BJ (cell line): ENCODE measurements at places on chromosomes 6 and 20. TPM values are rescaled to one million over a fixed set of nuclear protein-coding genes. Genes with fewer than 3 reads are reported as not detected.
A peak's percentile ranks its signal among the peaks of the same experiment; 100 is the strongest.

TPX2 gene
- polyA plus RNA-seq = 29.9 and 39.2 TPM in 2 replicates

DNA sequence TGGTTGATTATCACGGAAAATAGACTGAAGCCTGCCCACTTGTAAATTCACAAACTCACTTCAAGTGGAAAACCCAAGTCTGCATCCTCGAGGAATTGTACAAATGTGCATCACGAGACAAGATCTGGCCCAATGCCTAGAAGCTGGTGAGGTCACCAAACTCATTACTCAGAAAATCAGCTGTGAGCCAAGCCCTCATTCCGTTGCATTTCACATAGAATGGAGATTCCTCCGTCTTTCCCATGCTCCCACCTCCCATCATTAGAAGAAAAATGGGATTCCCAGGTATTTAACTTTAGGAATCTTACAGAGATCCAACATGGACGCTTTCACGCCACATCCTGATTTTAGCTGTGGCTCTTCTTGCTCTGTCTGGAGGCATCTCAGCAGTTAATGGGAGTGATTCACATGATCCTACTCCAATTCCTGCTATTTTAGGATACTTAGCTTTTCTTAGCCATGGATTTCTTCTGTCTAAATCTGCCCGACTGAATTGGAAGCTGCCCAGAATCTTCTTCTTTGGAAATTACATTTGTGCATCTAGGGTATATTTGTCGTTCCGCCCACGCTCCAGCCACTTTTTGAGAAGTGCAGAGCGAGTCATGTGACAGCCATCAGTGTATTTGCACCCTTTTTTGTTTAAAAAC is 68.7 kb upstream of the STMND1 start:
- peak; percentile 85 for DNase-seq

BPI gene
- 0.69 and 1.1 TPM in 2 replicates for polyA plus RNA-seq

DNA sequence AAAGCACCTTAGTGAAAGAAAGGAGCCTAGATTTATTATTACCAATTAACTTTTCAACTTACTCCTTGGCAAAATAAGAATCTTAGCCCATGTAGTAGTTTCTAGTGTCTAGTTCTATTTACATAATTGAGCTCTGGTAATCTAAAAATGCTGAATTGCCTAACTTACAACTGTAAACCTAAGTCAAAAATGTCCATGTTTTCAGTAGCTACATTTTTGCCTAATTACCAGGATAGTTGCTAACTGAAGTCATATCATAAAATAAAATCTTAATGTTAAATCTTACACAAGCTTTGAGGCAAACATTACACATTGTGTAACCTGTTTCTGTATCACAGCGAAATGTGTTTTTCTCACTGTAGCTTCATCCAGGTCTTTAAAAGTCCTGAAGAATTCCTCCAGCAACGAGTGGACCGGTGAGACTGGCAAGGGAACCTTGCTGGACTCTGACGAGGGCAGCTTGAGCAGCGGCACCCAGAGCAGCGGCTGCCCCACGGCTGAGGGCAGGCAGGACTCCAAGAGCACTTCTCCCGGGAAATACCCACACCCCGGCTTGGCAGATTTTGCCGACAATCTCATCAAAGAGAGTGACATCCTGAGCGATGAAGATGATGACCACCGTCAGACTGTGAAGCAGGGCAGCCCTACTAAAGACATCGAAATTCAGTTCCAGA is 7.6 kb upstream of the CLDN20 start:
- DNase-seq = no peak

TLDC2 gene
- 0.37 and 0.54 TPM in 2 replicates for polyA plus RNA-seq

- DNase-seq = no peak
Measured at GRCh38 chr6:36361071-36361470, 24.4 kb upstream of the BNIP5 start.

DNA sequence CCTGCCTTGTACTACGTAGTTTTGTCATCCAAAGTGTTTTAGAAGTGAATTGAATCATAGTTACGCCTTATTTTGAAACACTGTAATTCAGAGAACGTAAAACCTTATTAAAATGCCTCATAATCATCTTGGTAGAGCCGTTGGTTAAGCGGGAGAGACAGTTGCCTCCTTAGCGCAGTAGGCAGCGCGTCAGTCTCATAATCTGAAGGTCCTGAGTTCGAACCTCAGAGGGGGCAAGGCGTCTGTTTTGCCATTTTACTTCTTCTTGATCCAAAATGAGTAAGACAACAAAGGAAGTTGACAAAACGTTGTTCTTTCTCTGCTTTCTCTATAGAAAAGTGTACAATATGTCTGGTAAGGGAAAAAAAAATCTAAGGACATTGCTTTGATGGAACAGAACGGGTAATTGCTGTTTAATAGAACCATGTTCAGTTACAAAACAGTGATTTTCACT is 20.7 kb upstream of the TRIM27 start:
- peak; percentile 49 for DNase-seq

PRKN gene
- 0.42 and 0.71 TPM in 2 replicates for polyA plus RNA-seq

CLPSL2 gene
- not detected in 2 replicates for polyA plus RNA-seq

DNA sequence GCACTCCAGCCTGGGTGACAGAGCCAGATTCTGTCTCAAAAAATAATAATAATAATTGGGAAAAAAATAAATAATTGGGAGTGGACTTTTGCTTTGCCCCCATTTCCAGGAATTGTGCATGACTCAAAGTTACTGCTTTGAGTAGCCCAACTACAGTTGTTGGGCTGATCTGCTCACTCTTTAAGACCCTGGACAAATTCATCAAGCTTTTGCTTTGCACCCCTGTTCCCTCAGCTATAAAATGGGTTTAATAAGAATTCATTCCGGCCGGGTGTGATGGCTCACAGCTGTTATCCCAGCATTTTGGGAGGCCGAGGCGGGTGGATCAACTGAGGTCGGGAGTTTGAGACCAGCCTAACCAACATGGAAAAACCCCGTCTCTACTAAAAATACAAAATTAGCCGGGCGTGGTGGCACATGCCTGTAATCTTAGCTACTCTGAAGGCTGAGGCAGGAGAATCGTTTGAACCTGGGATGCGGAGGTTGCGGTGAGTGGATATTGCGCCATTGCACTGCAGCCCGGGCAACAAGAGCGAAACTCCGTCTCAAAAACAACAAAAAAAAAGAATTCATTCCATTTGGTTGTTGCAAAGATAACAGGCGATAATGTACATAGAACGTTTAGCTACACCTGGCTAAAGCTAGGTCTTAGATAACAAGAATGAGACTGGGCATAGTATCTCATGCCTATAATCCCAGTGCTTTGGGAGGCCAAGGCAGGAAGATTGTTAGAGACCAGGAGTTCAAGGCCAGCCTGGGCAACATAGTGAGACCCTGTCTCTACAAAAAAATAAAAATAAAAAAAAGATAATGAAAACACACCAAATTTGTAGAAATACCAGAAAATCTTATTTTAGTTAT is 87.9 kb upstream of the ZNF217 start:
- no peak for DNase-seq

GRCh38 chr6:18997375-18997826 is 610.3 kb downstream of the RNF144B start:
- DNase-seq = no peak

DNA sequence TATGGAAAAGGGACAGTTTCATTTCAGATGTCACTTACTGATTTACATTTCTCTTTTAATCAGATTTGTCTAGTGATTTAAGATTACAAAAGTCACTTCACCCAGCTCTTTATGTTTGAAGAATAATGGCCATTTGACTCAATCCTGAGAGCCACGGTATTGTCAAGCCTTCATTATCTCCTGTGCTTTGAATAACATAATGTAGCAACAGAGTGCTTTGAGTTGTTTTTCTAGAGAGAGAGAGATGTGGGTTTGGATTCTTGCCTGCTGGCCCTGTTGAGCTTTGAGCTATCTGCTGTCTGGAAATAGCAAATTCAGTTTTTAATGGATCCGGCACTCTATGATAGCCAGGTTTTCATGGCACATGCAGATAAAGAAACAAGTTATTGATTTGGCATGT is 478.4 kb upstream of the SOX4 start:
- DNase-seq = no peak

GRCh38 chr6:51108563-51109234 is 290.0 kb downstream of the TFAP2B start:
- DNase-seq = no peak

DNA sequence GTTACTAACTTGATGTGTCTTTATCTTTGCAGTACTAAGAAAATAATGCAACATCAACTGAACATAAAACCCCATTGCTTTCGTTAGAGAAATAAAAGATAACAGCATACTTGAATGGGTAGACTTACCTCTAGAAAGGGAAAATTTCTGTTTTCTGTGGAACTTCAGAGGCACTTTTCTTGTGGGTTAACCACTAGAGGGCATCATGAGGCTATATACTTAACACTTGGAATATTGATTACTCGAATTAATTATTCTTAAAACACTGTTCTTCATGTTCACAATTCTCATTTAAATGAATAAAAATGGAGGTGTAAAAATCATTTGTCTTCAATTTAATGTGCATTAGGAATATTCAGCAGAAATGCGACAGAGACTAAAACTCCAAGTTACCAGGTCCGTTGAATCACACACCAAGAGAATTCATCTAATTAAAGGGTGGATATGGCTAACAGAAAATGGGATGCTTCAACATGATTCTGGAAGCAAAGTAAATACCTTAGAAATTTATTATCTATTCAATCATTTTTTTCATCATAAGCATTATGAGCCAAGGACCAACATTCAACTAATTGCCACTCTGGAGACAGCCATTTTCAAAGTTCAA is 330.8 kb upstream of the PREP start:
- DNase-seq = no peak

GRCh38 chr6:93453956-93454355 is 34.6 kb upstream of the EPHA7 start:
- DNase-seq = no peak

GRCh38 chr6:88124925-88125557 is 41.1 kb downstream of the CNR1 start:
- DNase-seq = no peak

C6orf118 gene
- not detected in 2 replicates for polyA plus RNA-seq

DNA sequence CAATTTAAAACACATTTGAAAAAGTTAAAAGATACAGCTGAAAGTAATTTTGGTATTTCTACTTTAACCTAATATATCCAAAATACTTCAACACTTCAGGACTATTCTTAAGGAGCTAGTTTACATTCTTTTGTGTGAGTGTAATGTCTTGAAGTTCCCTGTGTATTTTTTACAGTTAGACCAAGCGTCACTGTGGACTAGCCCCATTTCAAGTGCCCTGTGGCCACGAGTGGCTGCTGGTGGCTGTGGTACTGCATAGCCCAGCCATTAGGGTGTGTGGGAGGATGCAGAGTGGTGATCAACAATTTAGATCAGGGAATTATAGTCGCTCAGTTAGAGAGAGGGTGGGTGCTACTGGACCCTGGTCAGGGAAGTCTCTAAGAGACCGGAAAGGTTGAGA is 869 bp upstream of the CST5 start:
- no peak for DNase-seq

GRCh38 chr6:169145496-169145895 is 108.2 kb downstream of the THBS2 start:
- DNase-seq = peak; percentile 84

- DNase-seq = no peak
Measured at GRCh38 chr6:1962201-1962600, 283.2 kb downstream of the GMDS start.

GRCh38 chr6:150145830-150146229 is 3.0 kb downstream of the PPP1R14C start:
- DNase-seq = no peak

- DNase-seq = no peak
Measured at GRCh38 chr6:33199687-33200218, 712 bp downstream of the RXRB start.

- DNase-seq = no peak
Measured at GRCh38 chr6:7108196-7108963, 619 bp downstream of the RREB1 start.

- DNase-seq = no peak
Measured at GRCh38 chr6:1200081-1200408, 111.9 kb upstream of the FOXQ1 start.

DNA sequence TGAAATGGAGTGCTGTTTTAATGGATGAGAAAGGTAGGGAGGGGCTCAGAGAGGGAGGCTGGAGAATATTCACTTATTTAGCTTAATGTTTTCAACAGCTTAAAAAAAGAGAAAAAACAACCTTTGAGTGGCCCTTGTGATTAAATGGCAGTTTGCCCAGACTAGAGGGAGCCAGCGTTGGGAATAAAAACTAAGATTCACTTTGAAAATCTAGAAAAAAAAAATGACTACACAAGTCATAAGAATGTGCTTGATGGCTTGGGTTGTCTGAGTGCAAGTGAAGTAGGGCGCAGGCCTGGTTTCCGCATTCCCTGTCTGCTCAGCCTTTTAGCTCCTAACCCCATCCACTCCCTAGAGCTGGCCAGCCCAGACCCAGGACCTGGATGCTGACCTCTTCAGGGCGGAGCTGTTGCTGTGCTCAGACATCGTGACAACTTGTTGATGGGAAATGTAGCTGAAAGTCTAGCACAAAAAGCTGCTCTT is 28.9 kb downstream of the UTRN start:
- DNase-seq = no peak

DNA sequence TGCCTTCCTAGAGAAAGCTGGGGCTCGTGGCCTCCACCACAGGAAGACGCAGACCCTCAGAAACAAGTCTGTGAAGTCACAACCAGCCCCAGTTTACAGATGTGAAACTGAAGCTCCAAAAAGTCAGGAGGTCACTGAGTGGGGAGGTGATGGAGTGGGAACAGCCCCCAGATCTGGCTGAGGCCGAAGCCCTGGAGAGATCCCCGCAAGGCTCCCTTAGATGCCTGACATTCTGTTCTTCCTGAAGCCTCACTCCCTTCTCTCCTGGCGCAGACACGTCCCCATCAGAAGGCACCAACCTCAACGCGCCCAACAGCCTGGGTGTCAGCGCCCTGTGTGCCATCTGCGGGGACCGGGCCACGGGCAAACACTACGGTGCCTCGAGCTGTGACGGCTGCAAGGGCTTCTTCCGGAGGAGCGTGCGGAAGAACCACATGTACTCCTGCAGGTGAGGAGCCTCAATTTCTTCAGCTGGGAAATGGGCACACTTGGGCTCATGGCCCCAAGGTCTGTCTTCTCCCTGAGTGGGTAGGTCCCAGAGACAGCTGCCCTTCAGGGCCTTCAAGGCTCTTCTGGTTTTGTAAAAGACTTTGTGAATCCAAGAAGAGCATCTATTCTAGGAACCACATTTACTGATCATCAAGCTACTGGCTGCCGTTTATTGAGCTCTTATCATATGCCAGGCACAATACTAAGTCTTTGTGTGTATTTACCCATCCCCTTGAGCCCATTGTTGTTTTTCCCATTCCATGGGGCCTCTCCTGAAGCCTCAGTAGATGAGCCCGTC is 50.5 kb downstream of the HNF4A start:
- no peak for DNase-seq

GRCh38 chr6:42453654-42454427 is 2.1 kb upstream of the TRERF1 start:
- DNase-seq = no peak

DNA sequence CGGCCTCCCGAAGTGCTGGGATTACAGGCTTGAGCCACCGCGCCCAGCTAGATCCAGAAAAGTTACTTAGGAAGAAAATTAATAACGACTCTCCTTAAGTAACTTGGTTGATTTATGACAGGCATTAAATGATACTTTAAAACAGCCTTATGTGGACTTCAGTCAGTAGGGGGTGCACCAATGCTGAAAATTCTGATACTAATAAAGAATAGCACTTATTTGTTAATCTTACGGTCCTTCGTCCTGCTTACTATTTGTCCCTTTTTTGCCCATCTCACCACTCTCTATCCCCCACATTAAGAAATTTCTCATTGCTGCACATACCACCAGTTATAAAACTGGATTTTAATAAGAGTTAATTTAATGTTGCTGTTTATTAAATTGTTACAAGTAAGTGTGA is 12.7 kb upstream of the PRELID3B start:
- DNase-seq = no peak

ACSS1 gene
- 3.6 and 6.3 TPM in 2 replicates for polyA plus RNA-seq

METTL24 gene
- 0.13 and 0.31 TPM in 2 replicates for polyA plus RNA-seq

- no peak for DNase-seq
Measured at GRCh38 chr6:132715204-132715603, 1.3 kb upstream of the VNN1 start.

GRCh38 chr6:72386324-72386723 is 235.5 kb upstream of the KCNQ5 start:
- no peak for DNase-seq
